ENCODE measurements at places on chromosomes 6 and 20.
A peak's percentile ranks its signal among the peaks of the same experiment; 100 is the strongest.

GRCh38 chr20:31667315-31668285 is 29.9 kb downstream of the COX4I2 start:
- no peak for DNase-seq

DNA sequence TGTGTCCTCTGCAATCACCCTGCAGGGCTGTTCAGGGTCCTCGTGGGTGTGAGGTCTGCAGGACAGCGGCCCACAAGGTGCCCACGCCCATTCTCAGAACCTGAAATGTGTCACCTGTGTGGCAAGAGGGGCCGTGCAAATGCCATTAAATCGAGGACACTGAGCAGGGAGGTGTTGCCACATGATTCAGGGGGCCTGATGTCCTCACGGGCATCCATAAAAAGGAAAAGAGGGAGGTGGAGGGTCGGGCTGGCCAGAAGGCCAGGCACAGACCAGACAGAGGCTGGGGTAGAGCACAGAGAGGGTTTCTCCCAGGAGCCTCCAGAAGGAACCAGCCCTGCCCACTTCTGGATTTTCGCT is 239.6 kb downstream of the ERMARD start:
- no peak for DNase-seq

GRCh38 chr6:168270274-168271172 is 49.1 kb downstream of the DACT2 start:
- no peak for DNase-seq

- DNase-seq: no peak
Observed at GRCh38 chr6:155030148-155030720, 35.1 kb downstream of the TIAM2 start.

- no peak for DNase-seq
Observed at GRCh38 chr6:16802071-16802470, 40.8 kb upstream of the ATXN1 start.

DNA sequence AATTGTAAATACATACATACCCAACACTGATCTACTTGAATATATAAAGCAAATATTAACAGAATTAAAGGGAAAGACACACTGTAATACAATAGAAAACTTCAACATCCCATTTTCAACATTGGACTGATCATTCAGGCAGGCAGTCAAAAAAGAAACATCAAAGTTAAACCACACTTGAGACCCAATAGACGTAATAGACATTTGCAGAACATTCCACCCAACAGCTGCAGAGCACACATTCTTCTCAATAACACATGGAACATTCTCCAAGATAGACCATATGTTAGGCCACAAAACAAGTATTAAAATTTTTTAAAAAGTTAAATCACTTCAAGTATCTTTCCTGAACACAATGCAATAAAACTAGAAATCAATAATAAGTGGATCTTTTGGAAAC is 698.2 kb downstream of the COL12A1 start:
- DNase-seq: no peak

DNA sequence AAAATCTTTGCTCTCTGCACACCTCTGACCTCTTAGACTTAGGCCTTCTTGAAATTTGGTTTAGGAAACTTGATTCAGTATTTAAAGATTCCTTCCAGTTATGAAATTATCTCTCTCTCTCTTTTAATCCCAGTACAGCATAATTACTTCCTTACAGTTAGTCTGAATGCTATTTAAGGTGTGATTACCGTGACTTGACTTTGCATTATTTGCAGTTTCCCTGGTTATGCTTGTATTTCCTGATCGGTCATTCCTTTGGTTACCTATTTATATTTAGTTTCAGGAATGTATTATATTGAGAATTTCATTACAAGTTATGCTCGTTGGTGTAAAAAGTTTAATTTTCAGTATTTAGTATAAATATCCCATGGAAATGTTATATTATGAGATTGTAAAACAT is 16.3 kb downstream of the TMEM170B start:
- DNase-seq: no peak

GRCh38 chr6:90541221-90541620 is 45.7 kb downstream of the MAP3K7 start:
- no peak for DNase-seq

DNA sequence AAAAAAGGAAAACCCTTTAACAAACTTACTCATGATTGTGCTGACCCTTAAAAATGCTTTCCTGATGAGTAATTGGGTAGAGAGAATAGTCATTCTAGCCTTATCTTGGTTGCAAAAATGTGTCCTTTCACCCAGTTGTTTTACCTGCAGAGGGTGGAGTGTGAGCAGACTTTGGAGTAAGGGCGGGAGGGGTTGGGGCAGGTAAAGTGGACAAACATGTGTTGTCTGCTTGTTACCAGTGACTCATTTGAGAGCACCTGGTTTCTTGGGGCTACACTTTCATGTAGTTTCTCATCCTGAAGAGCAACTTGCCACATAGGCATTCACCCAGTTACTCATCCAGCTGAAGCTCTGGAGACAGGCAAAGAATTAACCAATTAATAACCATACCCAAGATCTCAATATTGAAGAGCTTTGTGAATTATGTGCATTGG is 121.1 kb downstream of the TNFRSF21 start:
- DNase-seq: no peak

DNA sequence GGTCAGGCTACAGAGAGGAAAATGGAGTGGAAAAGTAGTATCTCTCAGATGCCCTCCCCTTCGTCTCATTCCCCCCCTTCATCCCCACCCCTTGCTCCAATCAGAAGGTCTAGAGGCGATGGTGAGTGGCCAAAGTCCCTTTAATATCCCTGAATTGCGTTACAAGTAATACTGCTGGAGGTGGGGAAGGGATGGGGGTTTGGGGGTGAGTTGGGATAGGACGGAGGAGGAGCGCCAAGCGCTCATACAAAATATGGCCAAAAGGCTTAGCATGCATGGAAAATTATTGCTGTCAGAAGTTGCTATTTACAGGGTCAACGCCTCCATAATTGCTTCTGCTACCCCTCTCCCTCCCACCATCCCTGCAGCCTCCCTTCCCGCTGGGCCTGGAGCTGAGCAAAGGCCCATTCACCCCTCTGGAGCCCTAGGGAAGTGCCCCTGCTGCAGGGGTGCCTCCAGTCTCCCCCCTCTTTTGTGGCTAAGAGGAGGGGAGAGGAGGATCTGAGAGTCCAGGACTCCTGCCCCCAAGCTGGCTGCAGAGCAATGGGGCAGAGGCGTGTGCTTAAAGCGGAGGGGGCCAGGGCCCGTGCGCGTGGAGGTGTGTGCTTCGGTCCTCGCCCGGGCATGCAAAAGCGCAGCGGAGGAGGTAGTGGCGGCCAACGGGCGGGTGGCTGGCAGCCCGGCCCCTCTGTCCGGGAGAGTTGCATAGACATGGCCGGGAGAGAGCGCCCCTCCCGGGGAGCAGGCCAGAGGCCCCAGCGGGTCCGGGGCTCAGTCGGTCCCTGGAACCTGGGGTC is 8.7 kb upstream of the SRXN1 start:
- no peak for DNase-seq

GRCh38 chr20:11267131-11267761 is 593.4 kb upstream of the JAG1 start:
- DNase-seq: peak; percentile 84

- DNase-seq: no peak
Observed at GRCh38 chr6:170286246-170286933, 4.5 kb downstream of the DLL1 start.

DNA sequence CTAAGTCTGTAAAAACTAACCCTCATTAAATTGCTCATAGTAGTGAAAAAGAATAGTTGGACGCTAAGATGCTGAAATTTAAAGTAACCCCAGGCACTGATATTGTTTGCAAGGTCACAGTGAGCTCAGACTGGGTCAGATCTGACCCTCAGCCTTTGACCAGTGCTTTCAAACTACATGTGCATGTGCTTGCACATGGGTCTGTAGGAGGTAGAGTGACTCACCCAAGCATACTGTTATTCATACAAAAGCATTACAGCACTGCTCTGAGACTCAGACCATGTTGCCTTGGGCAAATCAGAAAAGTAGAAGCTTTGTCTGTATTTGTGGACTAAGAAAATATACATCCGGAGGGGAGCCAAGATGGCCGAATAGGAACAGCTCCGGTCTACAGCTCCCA is 326.4 kb upstream of the MARCKS start:
- no peak for DNase-seq

DNA sequence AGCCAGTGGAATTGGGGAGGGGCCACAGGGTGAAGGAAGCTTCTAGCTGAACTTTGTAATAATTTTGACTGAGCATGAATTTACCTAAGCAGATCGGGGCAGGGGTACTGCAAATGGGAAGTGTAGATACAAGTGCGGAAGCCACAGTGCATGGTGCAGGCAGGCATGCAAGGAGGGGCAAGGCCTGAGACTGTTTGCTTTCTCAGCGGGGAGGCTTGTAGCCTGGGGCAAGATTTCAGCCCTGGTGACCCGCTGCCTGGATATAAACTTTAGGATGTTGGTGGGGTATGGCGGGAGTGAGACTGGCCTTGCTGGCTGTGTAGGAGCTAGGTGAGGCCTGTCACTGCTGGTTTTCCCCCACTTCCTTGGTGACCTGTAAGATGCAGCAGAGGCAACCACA is 266.4 kb upstream of the PREP start:
- no peak for DNase-seq

GRCh38 chr6:46269447-46270229 is 98.9 kb upstream of the ENPP5 start:
- no peak for DNase-seq

DNA sequence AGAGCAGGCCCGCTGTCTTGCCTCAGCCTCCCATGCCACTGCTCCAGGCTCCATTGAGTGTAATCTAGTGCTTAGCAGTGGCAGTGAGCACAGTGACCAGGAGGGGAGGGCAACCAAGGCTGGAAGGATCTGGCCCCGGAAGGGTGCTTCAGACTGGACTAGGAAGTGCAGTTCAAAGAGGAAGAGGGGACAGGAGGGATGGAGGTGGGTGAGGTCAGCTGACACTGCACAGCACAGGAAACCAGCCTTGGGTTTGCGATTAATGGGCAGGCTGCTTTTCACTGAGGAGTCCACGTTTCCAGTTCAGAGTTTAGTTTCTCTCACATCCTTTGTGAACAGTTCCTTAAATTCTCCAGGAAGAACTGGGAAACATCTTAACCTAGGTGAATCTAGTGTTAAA is 46.9 kb downstream of the CDS2 start:
- DNase-seq: no peak

GRCh38 chr6:52125572-52125971 is 38.2 kb upstream of the PKHD1 start:
- no peak for DNase-seq

DNA sequence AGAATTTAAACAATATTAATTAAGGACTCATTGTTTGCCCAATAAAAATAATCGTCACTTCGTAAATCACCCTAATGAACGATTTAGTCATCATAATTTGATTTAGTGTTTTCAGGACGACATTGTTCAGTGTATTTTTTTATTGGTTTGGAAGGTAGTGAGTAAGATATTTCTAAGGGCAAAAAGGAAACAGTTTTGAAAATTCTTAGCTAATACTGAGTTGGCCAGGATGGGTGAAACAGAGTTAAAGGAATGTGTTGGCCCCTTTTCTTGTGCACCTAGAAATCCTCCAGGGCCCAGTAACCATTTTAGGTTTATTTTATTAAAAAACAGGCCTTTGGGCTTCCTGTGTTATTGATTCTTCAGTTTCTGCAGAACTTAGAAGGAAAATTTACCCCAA is 25.3 kb downstream of the ANKS1A start:
- no peak for DNase-seq

GRCh38 chr6:167719920-167720319 is 106.8 kb upstream of the AFDN start:
- no peak for DNase-seq

- DNase-seq: no peak
Observed at GRCh38 chr6:49736017-49736508, 8.1 kb downstream of the CRISP3 start.

GRCh38 chr6:30749554-30750378 is 5.4 kb upstream of the IER3 start:
- DNase-seq: no peak

GRCh38 chr6:162940426-162940825 is 212.7 kb downstream of the PACRG start:
- no peak for DNase-seq

DNA sequence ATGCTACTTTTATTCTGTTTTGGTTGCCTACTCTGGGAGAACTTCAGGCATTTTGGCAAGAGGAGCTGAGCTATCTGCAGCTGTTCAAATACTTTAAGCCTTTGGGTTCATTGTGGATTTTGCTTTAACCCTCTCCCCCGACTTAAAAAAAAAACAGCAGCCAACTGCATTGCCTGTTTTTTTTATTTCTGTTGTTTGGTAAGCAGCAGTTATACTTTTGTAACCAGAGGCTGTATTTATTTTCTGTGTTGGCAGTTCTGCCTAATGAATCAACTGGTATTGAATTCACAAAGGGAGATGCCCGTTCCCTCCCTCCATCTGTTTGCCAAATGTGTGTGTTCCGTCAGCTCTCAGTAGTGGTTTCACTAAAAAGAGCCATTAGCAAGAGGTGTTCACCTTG is 484.0 kb downstream of the UTRN start:
- no peak for DNase-seq

GRCh38 chr6:25652007-25652515 is at the start of gene SCGN:
SCGN (plus strand) TSS chr6:25652215; CDS start chr6:25652404, 189 bp downstream.
- no peak for DNase-seq

DNA sequence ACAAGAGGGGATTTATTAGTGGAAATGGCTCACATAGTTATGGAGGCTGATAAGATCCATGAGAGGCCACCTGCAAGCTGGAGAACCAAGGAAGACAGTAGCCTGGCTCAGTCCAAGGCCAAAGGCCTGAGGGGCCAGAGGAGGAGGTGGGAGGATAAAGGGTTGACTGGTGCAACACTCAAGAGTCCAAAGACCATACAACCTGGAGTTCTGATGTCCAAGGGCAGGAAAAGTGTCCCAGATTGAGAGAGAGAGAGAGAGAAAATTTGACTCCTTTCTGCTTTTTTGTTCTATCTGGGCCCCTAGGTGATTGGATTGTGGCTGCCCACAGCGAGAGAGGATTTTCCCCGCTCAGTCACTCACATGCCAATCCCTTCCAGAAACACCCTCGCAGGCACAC is 8.0 kb downstream of the HLA-F start:
- no peak for DNase-seq

DNA sequence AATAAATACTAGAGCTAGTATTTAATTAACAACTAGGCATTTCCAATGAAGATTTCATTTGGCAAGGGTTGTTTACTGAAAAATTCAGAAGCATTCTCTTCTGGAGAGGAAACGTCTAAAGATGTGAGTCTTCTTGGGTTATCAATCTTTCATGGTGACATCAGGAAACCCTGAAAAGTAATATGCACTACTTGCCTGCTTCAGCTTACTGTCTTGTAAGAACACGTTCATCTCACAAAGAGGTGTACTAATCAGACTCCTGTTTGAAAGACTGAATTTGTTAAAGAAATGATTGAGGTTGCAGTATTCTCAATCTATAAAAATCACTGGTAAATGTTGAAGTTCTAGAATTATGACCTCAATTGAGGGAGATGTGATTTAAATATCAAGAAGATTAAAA is 16.9 kb downstream of the PLEKHG1 start:
- no peak for DNase-seq

- DNase-seq: no peak
Observed at GRCh38 chr20:24608926-24609667, 139.7 kb downstream of the SYNDIG1 start.

All from HS-27A (cell line).